ENCODE measurements at places on chromosomes 5 and 9. TPM values are rescaled to one million over a fixed set of nuclear protein-coding genes. Genes with fewer than 3 reads are reported as not detected.

DNA sequence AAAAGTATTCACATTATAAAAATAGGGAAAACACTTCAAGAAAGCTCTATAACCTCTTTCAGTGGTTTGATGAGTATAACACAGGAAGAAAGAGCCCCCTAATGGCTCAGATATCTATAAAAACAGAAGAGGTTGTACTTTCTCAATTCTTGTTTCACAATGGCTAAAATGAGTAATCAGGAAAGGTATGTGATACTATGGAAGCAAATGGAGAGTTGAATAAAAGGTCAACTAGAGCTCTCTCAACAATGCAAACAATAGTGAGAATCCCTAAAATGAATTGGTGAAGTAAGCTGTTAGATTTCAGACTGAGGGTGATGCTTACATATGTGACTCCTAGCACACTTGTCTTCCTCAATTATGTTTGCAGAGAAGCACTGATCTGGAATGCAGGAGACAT, 584.6 kb upstream of the CDH18 start:
- H3K27ac ChIP-seq: no peak overlapping the region
- no peaks in the 10 kb centered on the region for H3K27me3 ChIP-seq
- no peaks in the 10 kb centered on the region for H3K4me1 ChIP-seq
- no peak overlapping the region for H3K4me3 ChIP-seq
- peak; percentile 18 for DNase-seq
- no peaks in the 10 kb centered on the region for H3K36me3 ChIP-seq

- H3K27ac ChIP-seq: no peak overlapping the region
- no peak overlapping the region for H3K4me3 ChIP-seq
- no peaks in the 10 kb centered on the region for H3K36me3 ChIP-seq
These were observed 118.7 kb upstream of the SLCO6A1 start for GRCh38 chr5:102617191-102618187.

DNA sequence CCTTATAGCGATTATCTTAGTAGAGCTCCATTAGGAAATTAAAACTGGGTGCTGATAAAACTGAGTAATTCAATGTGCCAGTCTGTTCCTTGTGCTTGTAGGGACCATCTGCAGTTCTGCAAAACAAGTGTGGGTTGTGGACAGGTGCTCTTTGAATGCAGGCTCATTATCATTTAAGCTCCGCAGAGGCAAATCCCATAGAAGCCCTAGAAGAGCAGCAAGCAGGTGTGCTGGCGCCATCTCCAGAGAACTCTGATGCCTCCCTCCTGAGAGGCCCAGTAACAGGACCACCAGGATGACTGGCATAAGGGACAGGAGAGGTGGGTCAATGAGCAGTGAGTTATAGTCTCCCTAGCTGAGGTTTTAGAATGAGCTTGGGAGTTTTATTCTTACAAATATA, 1342.4 kb upstream of the DMAC1 start:
- no peaks in the 10 kb centered on the region for H3K27me3 ChIP-seq
- H3K4me3 ChIP-seq: no peak overlapping the region
- no peaks in the 10 kb centered on the region for H3K4me1 ChIP-seq
- H3K36me3 ChIP-seq: no peaks in the 10 kb centered on the region
- no peak for DNase-seq

GRCh38 chr9:76658510-76659231, 105.6 kb upstream of the PCA3 start:
- no peaks in the 10 kb centered on the region for H3K27me3 ChIP-seq
- no peak overlapping the region for H3K4me3 ChIP-seq
- no peak overlapping the region for H3K27ac ChIP-seq
- no peaks in the 10 kb centered on the region for H3K36me3 ChIP-seq
- no peak for DNase-seq
- H3K4me1 ChIP-seq: no peaks in the 10 kb centered on the region

DNA sequence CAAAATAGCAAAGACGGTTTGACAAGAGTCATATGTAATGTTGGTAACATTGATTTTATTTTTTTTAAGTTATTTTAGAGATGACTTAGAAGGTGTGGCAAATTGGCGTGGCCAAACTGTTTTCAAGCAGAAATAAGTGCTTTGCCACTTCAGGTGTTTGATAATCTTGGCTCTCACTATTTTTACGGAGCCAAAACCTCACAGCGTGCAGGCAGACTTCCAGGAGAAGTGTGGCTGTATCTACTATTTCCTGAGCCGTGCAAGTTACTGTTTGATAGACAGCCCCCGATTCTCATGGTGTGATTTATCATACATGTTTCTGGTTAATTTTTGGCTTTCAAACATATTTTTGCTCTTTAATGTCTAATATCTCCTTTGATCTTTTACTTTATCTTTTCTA, 269.5 kb downstream of the ADAMTSL1 start:
- H3K27me3 ChIP-seq: no peaks in the 10 kb centered on the region
- H3K36me3 ChIP-seq: no peaks in the 10 kb centered on the region
- H3K4me1 ChIP-seq: peaks cover 8% of the 10 kb centered on the region
- H3K4me3 ChIP-seq: no peak overlapping the region
- no peak for DNase-seq

DNA sequence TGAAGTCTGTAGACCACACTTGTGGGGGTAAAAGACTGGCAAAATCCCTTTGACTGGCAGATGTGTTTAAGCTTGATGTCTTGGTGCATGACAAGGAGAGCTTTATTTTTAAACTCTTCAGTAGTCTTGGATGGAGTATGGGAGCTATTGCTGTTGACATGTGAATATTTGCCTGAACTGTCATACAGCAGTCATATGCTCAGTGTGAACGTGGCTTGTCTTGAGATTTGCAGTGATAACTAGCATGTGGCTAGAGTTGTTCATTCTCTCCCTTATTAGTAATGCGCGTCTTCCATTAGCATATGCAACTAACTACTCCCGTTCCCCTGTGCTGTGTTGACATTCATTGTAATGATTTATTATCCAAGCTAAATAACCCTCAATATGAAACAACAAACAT, 523.6 kb upstream of the WWC1 start:
- no peak for DNase-seq
- no peaks in the 10 kb centered on the region for H3K36me3 ChIP-seq
- H3K4me1 ChIP-seq: no peaks in the 10 kb centered on the region

GRCh38 chr5:141934099-141934844, 10.6 kb downstream of the DELE1 start:
- H3K27me3 ChIP-seq: no peaks in the 10 kb centered on the region
- no peak overlapping the region for H3K4me3 ChIP-seq
- no peak overlapping the region for H3K27ac ChIP-seq
- peaks cover 60% of the 10 kb centered on the region for H3K36me3 ChIP-seq
- H3K4me1 ChIP-seq: no peaks in the 10 kb centered on the region
- DNase-seq: no peak

- no peak overlapping the region for H3K27ac ChIP-seq
- no peaks in the 10 kb centered on the region for H3K4me1 ChIP-seq
- H3K4me3 ChIP-seq: no peak overlapping the region
- H3K36me3 ChIP-seq: no peaks in the 10 kb centered on the region
- no peak for DNase-seq
These were observed 75.9 kb upstream of the SELENOP start for GRCh38 chr5:42887575-42887974.

DNA sequence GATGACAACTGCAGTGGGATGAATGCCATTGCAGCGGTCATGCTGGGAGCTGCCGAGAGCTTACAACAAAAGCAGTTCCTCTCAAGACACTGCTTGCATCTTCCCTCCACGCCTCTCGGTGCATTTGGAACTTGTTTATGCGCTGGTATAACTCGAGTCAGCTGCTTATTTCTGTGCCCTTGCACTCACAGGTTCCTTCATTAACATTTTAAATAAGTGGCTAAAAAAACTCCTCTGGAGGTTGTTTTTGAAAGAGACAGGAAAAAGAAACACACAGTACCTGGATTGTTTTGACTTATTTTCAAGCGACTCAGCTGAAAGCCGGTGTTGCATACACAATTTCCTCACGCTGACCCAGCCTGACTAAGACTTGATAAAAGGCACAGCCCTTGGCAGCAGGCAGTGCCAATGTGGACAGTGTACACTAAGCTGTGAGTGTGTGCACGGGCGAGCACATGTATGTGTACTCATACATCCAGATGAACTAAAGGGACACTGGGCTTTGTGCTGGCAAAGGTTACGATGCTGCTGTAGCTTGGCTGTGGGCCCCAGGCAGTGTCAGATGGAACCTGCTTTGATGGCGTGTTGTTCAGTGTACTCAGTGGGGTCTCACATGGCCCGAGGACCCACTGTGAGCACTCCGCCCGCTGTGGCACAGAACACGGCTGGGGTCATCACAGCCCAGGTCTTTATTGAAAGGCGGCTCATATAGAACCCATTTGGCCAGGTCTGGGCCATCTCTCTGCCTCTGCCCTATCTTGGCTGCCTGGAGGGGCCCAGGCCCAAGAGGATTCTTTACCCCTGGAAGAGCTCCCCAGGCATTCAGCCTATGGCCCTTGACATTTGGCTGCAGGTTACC, 92.3 kb downstream of the ANKRD33B start:
- no peaks in the 10 kb centered on the region for H3K27me3 ChIP-seq
- no peak for DNase-seq
- no peak overlapping the region for H3K27ac ChIP-seq
- no peak overlapping the region for H3K4me3 ChIP-seq
- H3K36me3 ChIP-seq: no peaks in the 10 kb centered on the region

- no peak overlapping the region for H3K4me3 ChIP-seq
- H3K27me3 ChIP-seq: no peaks in the 10 kb centered on the region
- no peak overlapping the region for H3K27ac ChIP-seq
- H3K4me1 ChIP-seq: no peaks in the 10 kb centered on the region
- DNase-seq: no peak
- no peaks in the 10 kb centered on the region for H3K36me3 ChIP-seq
These were observed 3.7 kb upstream of the CD274 start for GRCh38 chr9:5446451-5447236.

GRCh38 chr5:135208903-135209721, 175.1 kb upstream of the PITX1 start:
- no peaks in the 10 kb centered on the region for H3K27me3 ChIP-seq
- H3K4me1 ChIP-seq: no peaks in the 10 kb centered on the region
- peak; percentile 9 for DNase-seq
- H3K36me3 ChIP-seq: no peaks in the 10 kb centered on the region
- H3K27ac ChIP-seq: no peak overlapping the region

DNA sequence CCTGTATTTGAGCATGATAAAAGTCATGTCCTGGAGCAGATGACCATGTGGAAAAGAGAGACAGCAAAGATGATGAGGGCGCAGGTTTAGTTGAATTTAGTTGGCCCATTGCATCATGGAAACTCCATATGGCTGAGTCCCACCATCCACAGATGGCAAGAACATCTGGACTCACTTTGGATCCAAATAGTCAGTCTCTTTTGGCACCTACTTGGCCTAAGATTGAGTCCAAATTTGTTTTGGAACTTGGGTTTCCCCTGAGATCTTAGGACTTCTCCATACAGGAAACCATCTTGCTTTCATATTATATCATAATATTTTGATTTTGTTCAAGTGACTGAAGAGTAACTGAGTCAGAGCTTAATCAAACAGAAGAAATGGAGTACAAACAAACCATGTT, 217.5 kb downstream of the DRD1 start:
- H3K27me3 ChIP-seq: no peaks in the 10 kb centered on the region
- no peaks in the 10 kb centered on the region for H3K4me1 ChIP-seq
- H3K27ac ChIP-seq: no peak overlapping the region
- no peak for DNase-seq

DNA sequence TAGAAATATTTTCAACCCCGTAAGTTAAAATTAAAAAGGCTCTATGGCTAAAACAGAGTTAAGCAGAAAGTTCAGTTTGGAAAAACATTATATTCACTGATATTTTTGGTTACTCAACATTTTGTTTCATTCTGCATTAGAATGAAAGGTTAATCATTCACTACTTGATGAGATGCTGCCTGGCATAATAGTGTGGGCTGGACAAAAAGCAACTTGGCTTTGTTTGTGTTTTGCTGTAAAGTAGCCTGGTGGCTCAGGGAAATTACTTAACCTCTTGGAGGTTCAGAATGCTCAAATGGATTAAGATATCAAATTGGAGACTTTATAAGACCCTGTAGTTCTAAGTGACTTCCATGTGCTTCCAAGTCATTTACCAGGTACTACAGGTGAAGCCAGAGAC, 367.4 kb upstream of the TRPC7 start:
- no peaks in the 10 kb centered on the region for H3K27me3 ChIP-seq
- H3K4me3 ChIP-seq: no peak overlapping the region
- no peaks in the 10 kb centered on the region for H3K36me3 ChIP-seq
- DNase-seq: peak; percentile 14
- peak overlapping the region; percentile 61 for H3K27ac ChIP-seq

GRCh38 chr9:34653151-34654072, 1.4 kb downstream of the IL11RA start:
- no peak overlapping the region for H3K4me3 ChIP-seq
- no peak for DNase-seq
- no peaks in the 10 kb centered on the region for H3K27me3 ChIP-seq

GRCh38 chr9:99335280-99335679, 113.2 kb downstream of the SEC61B start:
- H3K4me3 ChIP-seq: no peak overlapping the region
- DNase-seq: no peak
- no peaks in the 10 kb centered on the region for H3K4me1 ChIP-seq
- no peaks in the 10 kb centered on the region for H3K27me3 ChIP-seq

- no peak overlapping the region for H3K4me3 ChIP-seq
- H3K27me3 ChIP-seq: no peaks in the 10 kb centered on the region
- DNase-seq: no peak
- H3K36me3 ChIP-seq: no peaks in the 10 kb centered on the region
- H3K27ac ChIP-seq: no peak overlapping the region
These were observed 516.1 kb downstream of the ANXA1 start for GRCh38 chr9:73667749-73668148.

GRCh38 chr5:31096238-31096865, 97.1 kb upstream of the CDH6 start:
- no peaks in the 10 kb centered on the region for H3K4me1 ChIP-seq
- H3K36me3 ChIP-seq: no peaks in the 10 kb centered on the region
- DNase-seq: no peak
- H3K27ac ChIP-seq: no peak overlapping the region

DNA sequence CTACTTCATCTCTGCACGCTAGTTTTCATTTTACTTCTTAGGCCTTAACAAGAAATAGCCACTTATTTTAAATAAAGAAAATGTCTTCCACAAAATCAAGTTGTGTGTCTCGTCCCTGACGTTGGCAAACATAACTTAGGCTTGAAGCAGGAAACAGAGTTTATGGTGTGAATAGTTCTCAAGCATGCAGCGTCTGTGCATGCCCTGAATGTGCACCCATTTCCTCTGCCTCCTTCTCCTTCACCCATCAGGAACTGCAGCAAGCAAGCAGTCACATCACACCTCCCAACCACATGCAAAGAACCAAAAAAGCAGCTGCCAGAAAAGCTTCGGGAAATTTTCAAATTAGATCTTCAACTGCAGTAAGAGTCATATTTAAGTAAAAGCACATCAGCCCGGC, 424.0 kb upstream of the IRX4 start:
- no peaks in the 10 kb centered on the region for H3K36me3 ChIP-seq
- no peak overlapping the region for H3K27ac ChIP-seq
- no peak for DNase-seq
- no peak overlapping the region for H3K4me3 ChIP-seq
- no peaks in the 10 kb centered on the region for H3K27me3 ChIP-seq

- DNase-seq: no peak
- no peak overlapping the region for H3K4me3 ChIP-seq
- no peaks in the 10 kb centered on the region for H3K27me3 ChIP-seq
- H3K27ac ChIP-seq: no peak overlapping the region
These were observed 46.9 kb downstream of the ADAMTS19 start for GRCh38 chr5:129506950-129507349.

- no peak overlapping the region for H3K4me3 ChIP-seq
- no peaks in the 10 kb centered on the region for H3K4me1 ChIP-seq
- DNase-seq: no peak
- no peaks in the 10 kb centered on the region for H3K27me3 ChIP-seq
- no peaks in the 10 kb centered on the region for H3K36me3 ChIP-seq
- no peak overlapping the region for H3K27ac ChIP-seq
These were observed 732 bp downstream of the GBGT1 start for GRCh38 chr9:133162861-133163503.

The SLC44A1 gene
- total RNA-seq: 42.3 TPM

The DMRT3 gene
- total RNA-seq: not detected

The RNF183 gene
- total RNA-seq: 3.6 TPM

The SLC1A1 gene
- 19.0 TPM for total RNA-seq

The MYMK gene
- not detected for total RNA-seq

The PTGES gene
- total RNA-seq: 8.9 TPM

The FOXI1 gene
- 5.1 TPM for total RNA-seq

The ELOVL7 gene
- total RNA-seq: 22.5 TPM
